ENCODE measurements at places on chromosomes 11 and 22. TPM values are rescaled to one million over a fixed set of nuclear protein-coding genes. Genes with fewer than 3 reads are reported as not detected.

- DNase-seq, result no peak
These were observed 117.8 kb downstream of the CCDC81 start for GRCh38 chr11:86492370-86493010.

DNA sequence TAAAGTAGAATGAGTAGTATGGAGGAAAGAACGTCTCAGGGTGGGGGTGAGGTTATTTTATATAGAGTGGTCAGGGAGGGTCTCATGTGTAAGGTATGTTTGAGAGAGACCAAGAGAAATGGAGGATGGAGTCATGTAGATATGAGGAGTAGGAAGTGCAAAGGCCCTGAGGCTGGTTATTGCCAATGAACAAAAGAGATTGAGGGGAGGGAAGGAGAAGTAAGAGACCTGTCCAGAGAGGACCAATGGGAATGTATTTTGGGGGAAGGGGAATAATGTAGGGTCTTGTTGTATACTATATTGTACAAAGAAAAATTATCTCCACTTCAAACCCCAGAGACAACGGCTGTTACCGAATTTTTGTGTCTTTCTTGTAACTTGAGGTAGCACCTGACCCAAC lies 9.8 kb downstream of the CTNND1 start:
- DNase-seq, result no peak

DNA sequence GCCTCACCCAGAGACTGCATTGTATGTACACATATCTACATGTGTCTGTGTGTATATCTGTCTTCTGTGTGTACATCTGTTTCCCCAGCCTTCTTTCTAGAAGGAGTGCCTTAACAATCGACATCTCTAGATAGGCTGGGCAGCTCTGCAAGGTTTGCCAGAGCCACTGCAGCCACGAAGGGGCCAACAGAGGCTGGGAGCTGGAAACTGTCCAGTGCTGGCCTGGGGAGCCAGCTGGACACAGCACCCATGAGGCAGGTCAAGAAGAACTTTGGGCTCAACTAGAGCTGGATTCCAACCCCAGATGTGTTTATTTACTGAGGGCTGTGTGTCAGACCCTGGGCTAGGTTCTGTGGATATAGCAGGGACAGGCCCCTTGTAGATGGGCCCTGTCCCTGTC lies 3.3 kb downstream of the SGSM1 start:
- DNase-seq, result no peak

- DNase-seq, result peak; percentile 66
These were observed 7.6 kb downstream of the KLHL35 start for GRCh38 chr11:75425422-75425821.

DNA sequence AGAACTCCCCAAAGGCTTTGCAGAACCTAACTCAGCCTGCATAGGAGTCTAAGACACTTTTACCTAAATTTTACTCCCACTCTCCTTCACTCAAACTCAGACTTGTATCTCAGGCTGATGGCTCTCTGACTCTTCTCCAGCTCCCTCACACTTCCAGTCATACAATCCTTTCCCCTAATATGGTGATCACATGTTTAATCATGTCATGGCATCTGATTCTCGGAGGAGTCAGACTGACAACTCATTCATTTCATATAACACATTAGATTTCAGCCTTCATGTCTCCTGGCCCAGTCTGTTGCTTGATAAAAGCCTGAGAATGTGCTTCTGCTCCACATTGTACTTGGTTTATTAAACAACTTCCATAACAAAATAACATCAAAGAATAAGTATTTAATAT lies 1503.9 kb upstream of the TENM4 start:
- no peak for DNase-seq

- DNase-seq, result no peak
These were observed 39.3 kb downstream of the DDI1 start for GRCh38 chr11:104075706-104076105.

GRCh38 chr22:39097098-39098020 lies at the start of gene APOBEC3H:
Gene APOBEC3H, plus strand, starts transcription at chr22:39097244. Its CDS starts 3,035 bp downstream, at chr22:39100279.
- no peak for DNase-seq

GRCh38 chr11:110415081-110415480 lies 14.7 kb upstream of the FDX1 start:
- DNase-seq, result no peak

DNA sequence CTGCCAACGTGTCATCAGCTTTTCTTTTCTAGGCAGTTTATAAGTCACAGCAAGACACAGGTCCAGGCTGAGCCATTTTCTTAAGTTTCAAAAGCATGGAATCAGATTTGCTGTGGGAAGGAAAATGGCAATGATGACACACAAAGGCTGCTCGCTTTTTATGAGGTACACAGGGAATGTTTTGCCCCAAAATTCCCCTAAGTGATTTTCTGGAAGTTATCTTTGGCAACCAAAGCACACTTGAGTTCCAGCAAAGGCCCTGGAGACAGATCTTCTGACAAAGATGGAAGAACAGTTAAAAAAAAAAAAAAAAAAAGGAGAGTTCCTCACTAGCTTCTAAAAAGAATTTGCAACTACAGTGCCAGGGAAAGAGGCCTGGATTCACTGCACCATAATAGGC lies 260.8 kb downstream of the LARGE1 start:
- no peak for DNase-seq

- DNase-seq, result no peak
These were observed 7.5 kb downstream of the BDNF start for GRCh38 chr11:27692781-27693180.

- DNase-seq, result no peak
These were observed 543.4 kb downstream of the BUD13 start for GRCh38 chr11:116229236-116229970.

- no peak for DNase-seq
These were observed 829.7 kb upstream of the FAT3 start for GRCh38 chr11:91394727-91395414.

Gene OR2D2
- total RNA-seq, result 0.64 TPM

Gene NUP50
- total RNA-seq, result 103 TPM

Gene ADORA2A
- total RNA-seq, result 18.5 TPM

Gene KCTD14
- 0.97 TPM for total RNA-seq

Gene OR52A1
- 0.03 TPM for total RNA-seq
